Suppressor macrophage (primary cell): ENCODE measurements at places on chromosomes 5 and 9.

DNA sequence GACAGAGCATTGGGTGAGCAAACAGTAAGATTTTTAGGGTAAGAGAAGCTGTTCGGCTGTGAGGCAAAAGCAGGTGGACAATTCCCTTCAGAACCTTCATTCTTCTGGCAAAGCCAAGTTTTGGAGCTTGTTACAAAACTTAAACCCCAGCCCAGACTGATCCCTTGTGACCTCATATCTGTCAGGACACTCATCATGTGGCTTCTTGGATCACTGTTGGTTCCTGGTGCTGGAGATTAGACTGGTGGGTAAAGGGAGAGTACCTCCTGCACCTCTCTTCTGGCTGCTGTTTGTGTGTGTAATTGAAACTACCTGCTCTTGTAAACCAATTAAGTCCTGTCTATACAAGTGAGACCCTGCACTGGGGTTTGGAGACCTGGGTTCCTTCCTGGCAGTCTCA is 21.0 kb downstream of the LARP1 start:
- DNase-seq: no peak

- no peak for DNase-seq
Measured at GRCh38 chr5:81558188-81558587, 164.3 kb upstream of the ACOT12 start.

DNA sequence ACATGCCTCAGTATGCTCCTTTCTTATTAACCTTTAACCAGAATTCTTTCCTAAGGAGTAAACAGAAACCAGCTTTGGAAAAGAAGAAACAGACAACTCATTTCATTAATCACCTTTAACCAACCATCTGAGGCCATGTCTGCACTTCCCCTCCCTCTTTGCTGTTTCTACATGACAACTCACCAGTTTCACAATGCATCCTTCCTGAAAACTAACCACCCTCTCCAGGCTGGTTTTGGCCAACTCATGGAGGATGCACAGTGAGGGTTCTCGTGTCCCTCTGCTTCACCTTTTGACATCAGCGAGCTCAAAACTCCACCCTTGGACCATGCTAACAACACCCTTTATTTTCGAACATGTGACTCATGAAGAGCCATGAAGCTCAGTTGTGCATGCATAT is 244.1 kb downstream of the ELAVL2 start:
- peak; percentile 4 for DNase-seq

- DNase-seq: no peak
Measured at GRCh38 chr5:17190799-17191391, 26.5 kb upstream of the BASP1 start.

DNA sequence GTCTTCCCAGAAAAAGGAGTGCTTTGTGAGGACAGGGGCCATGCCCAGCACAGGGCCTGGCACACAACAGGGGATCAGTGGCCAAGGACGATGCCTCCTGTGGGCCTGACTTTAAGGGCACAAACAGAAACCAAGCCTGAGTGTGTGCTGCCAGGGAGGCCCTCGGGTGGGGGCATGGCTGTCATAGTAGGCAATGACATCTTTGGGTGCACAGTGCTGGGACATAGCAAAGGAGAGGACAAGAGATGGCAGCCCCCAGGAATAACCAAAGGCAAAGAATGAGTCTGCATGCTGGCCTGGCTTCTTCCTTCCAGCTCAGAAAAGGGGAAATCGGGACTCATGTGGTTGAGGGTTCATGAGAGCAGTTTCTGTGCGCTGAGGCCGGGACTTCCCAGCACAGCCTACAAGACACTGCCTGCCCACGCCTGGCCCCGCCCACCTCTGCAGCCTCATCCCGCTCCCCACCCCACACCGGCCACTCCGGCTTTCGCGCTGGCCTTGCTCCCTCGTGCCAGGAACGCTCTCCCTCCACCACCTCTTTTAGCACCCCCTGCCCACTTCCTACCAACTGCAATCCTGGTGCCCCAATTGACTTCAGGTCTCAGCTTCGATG is 13.8 kb upstream of the LHX2 start:
- peak; percentile 91 for DNase-seq

GRCh38 chr9:113991714-113992113 is 86.4 kb downstream of the AMBP start:
- no peak for DNase-seq

- no peak for DNase-seq
Measured at GRCh38 chr5:55533521-55534435, 986 bp downstream of the PLPP1 start.

GRCh38 chr9:96555567-96556386 is 63.9 kb downstream of the CDC14B start:
- DNase-seq: peak; percentile 29

DNA sequence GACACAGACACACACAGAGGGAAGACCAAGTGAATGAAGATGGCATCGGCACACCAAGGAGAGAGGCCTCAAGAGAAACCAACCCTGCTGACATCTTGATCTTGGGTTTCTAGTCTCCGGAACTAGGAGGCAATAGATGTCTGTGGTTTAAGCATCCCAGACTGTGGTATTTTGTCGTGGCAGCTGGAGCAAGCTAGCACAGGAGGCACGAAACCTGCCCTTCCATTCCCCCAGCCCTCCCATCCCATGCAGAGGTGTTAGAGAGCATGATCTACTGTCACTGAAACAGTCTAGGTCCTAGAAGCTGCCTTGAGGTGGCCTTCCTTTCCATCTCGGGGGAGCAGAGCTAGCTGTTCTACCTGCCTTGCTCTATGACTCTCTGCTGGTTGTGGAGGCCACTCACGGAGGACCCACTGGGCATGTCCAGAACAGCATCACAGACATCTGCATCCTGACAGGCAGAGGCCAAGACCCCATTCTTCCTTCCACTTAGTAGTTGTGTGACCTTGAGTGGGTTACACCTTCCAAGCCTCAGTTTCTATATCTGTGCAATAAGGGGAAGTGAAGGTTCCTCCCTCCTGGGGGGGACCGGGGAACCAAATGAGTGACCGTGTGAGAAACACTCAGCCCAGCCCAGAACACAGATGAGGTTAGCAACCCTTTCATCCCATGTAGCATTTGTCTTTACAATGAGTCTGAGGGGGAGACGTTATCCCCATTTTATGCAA is 134.3 kb upstream of the BOD1 start:
- no peak for DNase-seq
